ENCODE measurements at places on chromosomes 12 and 14.

DNA sequence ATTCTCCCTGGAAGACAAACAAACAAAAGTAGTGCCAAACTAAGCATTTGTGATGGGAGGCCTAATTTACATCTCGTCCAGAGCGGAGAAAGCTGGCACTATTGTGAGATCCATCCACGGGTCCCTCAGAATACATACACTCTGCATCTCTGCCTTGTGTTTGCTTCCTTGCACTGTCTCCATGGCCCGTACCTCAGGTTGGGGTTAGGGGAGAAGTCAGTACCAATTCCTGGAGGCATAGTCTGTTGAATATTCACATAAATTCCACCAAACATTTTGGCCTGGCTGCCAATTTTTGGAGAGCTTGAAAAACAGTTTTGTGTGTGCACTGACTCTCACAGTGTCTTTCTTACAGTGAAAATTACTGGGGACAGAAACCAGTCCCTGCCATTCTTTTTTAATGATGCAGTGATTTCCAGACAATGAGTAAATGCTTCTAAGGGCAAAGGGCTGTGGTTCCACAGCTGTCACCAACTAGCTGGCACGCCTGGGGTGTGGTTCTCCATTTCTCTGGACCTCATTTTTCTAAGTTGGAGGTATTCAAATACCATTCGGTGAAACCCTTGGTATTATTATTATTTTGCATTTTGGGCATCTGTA lies 119.7 kb upstream of the HIF1A start:
- DNase-seq = no peak

DNA sequence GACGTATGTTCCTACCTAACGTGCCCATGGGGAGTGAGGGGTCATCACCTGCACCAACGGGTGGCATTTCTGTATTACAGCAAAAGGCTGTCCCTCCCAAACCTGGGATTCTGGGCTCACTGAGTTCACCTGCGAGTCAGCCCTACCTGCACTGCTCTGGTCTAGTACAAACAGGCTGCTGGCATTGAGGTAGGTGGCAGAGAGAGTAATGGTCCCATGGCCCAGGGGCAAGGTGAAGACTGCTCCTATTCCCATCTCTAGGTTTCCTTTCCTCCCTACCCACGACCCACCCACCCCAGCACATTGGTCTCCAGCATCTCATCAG lies 421 bp downstream of the SUOX start:
- no peak for DNase-seq

GRCh38 chr12:75529826-75530225 lies 18.4 kb upstream of the KRR1 start:
- no peak for DNase-seq

- no peak for DNase-seq
Observed at GRCh38 chr12:1064317-1064716, 73.3 kb downstream of the ERC1 start.

- no peak for DNase-seq
Observed at GRCh38 chr12:48779869-48780268, 9.0 kb downstream of the ADCY6 start.

DNA sequence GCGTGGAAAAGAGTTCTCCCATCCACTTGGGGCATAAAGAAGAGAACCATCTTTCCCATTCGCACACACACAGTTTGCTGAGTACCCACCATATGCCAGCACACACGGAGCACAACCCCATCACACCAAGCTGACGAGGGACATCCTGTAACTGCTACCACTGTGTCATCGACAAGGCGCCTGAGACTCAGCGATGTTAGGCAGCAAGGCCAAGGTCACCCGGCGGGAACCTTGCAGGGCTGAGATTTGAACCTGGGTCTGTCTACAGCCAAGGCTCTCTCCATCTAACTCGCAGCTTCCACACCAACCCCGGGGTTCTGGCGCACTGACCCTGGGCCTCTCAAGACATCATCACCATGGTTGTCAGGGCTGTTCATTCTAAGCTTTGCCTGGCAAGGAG lies 60.0 kb downstream of the CCDC85C start:
- DNase-seq = no peak

- no peak for DNase-seq
Observed at GRCh38 chr14:61609191-61609843, 86.0 kb upstream of the HIF1A start.

- DNase-seq = no peak
Observed at GRCh38 chr12:13223179-13223804, 26.8 kb downstream of the EMP1 start.

- no peak for DNase-seq
Observed at GRCh38 chr12:3613641-3614395, 122.8 kb downstream of the PRMT8 start.

DNA sequence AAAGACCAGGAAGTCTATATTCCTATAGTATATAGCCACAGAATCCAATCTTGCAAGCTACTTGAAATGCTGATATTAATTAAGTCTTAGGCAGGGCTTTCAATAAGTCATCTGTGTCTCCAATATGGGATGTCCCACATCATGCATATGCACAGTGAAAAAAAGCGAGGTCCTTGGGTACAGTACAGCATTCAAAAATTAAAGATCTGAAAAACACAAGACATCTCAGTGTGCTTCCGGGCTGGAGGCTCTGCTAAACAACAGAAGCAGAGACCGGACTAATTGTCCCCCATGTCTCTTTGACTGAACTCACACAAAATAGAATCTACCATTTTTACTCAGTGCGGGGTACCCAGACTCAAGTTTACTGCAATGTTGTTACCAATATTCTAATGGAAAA lies 156.0 kb downstream of the DAD1 start:
- DNase-seq = no peak

GRCh38 chr12:131867891-131868675 lies 26.3 kb upstream of the ULK1 start:
- no peak for DNase-seq

GRCh38 chr12:106760184-106760531 lies 14.3 kb upstream of the RIC8B start:
- DNase-seq = no peak

DNA sequence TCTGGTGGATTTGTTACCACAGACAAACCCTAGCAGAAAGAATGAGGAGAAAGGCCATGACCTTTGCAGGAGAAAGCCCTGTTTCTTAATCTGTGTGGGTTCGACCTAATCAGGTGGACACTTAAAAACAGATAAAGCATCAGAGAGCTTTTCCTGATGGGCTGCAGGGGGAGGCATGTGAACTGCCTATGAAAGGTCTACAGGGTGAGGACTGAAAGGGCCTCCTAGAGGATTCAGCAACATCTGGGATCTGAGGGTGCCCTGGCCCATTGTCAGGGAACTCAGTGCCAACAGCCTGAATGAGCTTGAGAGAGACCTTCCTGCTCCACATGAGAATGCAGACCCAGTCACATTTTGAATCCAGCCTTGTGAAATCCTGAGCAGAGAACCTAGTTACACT lies 178.8 kb upstream of the DDHD1 start:
- DNase-seq = no peak

- DNase-seq = peak; percentile 67
Observed at GRCh38 chr12:49060237-49061156, at the start of gene KMT2D. TSS of gene KMT2D (minus strand) at chr12:49060794. CDS start at chr12:49055324, 5,470 bp downstream.

DNA sequence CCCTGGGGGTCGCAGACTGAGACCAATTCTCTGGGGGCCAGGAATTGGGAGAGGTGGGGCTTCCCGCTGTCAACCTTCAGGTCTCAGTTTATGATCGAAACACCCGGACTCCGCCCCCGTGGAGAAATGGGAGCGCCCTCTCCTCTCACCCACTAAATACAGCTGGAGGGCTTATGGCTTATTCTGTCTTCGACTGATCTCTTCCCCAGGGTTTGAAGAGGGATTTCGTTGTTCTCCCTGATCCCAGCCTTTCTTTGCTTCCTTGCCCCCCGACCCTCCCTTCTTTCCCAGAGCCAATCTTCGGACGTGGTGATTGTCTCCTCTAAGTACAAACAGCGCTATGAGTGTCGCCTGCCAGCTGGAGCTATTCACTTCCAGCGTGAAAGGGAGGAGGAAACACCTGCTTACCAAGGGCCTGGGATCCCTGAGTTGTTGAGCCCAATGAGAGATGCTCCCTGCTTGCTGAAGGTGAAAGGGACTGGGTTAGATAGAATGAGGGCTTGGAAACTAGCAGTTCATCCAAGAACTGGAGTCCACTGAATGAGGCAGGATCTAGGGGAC lies 607 bp downstream of the OS9 start:
- DNase-seq = no peak

GRCh38 chr12:56332512-56333196 lies 1.1 kb downstream of the PAN2 start:
- no peak for DNase-seq
